ENCODE measurements at places on chromosomes 11 and 22.

DNA sequence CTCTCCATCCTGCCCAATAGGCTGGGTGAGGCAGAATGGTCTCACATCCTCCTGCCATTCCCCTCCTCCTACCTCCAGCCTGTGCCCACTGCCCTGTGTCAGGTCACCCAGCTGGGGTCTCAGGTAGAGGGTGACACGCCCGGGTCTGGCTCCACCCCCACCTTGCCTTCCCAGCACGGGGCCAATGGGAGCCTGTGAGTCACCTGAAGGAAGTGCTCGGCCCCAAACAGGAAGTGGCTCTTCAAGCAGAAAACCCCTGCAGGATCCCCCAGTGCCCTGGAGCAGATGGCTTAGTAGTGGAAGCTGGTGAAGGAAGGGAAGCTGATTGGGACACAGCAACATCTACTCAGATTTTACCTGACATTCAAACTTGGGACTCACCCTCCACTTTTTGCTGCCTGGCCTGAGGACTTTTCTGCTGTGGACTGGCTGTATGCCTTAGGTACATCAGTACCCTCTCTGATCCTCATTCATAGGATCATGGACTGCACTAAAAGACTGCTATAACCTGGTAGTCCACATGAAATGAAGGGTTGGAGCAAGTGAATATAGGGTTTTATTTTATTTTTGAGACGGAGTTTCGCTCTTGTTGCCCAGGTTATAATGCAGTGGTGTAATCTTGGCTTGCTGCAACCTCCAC lies 33.4 kb downstream of the GDPD5 start:
- peak; percentile 15 for DNase-seq

DNA sequence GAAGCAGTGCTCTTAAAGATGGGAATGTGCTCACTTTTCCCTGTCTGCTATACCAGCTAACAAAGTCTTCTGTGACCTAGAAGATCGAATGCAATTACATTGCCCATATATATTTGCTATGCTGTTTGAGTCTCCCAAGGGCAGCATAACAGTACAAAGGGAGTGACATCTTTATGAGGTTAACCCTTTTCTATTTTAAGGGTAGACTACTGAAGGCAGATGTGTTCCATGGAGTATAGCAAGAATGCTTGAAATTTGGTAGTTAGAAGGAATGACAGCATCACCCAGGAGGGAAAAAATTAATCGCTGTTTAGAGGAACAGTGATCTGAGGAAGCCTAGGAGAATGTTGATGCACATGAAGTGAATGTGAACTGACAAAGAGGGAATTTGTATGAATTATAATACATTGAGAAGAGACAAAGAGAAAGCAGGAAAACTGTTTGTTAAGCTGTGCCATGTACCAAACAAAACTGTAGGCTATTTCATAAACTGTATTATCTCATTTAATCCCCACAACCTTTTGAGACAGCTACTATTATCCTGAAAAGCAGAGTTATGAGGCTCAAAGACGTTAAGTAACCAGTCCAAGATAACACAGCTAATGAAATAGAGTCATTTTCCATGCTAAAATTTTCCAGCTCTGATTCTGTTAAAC lies 13.0 kb downstream of the MAML2 start:
- no peak for DNase-seq

GRCh38 chr11:82686211-82686610 lies 47.5 kb downstream of the FAM181B start:
- no peak for DNase-seq

DNA sequence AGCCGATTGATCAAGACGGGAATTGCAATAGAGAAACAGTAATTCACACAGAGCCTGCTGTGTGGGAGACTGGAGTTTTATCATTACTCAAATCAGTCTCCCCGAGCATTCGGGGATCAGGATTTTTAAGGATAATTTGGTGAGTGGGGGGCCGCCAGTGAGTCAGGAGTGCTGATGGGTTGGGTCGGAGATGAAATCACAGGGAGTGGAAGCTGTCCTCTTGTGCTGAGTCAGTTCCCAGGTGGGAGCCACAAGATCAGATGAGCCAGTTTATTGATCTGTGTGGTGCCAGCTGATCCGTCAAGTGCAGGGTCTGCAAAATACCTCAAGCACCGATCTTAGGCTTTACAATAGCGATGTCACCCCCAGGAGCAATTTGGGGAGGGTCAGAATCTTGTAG lies 15.5 kb downstream of the MTFP1 start:
- DNase-seq: no peak
